Left ventricle myocardium inferior (tissue), 1 donor: ENCODE measurements at places on chromosomes 1 and 21. TPM values are rescaled to one million over a fixed set of nuclear protein-coding genes. Genes with fewer than 3 reads are reported as not detected.

LRRC39 gene
- total RNA-seq: 166 TPM

WDR64 gene
- not detected for total RNA-seq

ZBTB7B gene
- 42.8 TPM for total RNA-seq

TFF3 gene
- 2.9 TPM for total RNA-seq

NFYC gene
- 62.2 TPM for total RNA-seq

HLCS gene
- total RNA-seq: 5.3 TPM

BMP8A gene
- 0.16 TPM for total RNA-seq

OR2G2 gene
- total RNA-seq: not detected

KCNJ9 gene
- total RNA-seq: 0.05 TPM

DNA sequence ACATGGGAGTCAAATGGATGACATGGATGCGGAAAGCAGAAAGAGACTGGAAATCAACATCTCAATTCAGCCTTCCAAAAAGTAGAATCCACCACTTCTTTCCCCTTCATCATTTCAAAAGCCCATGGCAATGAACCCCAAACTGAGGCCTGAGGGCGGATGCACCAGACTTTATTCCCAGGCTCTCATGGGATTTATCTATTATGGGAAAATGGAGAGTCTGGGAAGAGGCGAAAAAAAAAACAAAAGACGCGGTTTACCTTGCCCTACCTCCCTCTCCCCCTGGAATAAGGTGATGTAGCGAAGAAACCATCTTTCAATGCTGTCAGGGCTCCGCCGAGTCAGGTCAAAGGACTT is 624 bp downstream of the KIFAP3 start:
- H3K36me3 ChIP-seq: peaks cover 11% of the 10 kb centered on the region
- peak overlapping the region; percentile 87 for H3K27ac ChIP-seq
- no peak for DNase-seq
- peaks cover 33% of the 10 kb centered on the region for H3K4me1 ChIP-seq

DNA sequence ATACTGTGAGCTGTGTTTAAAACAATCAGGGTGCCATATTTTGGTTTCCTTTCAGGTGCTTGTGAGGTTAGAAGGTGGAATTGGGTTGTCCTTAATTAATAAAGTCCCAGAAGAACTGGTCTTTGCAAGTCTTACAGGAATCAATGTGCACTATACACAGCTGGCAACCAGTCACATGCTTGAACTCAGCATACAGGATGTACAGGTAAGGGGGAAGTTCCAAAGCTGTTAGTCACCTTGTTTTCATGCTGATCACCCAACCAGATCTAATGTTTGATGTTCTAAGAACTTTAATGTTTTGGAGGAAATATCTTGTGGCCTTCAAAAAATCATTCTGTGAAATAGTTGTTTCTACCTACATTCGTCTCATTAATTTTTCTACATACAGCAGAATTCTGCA is 156.3 kb downstream of the VPS13D start:
- H3K27me3 ChIP-seq: no peaks in the 10 kb centered on the region
- peaks cover 5% of the 10 kb centered on the region for H3K4me1 ChIP-seq
- no peak for DNase-seq
- no peak overlapping the region for H3K27ac ChIP-seq

- DNase-seq: no peak
- no peak overlapping the region for H3K27ac ChIP-seq
- H3K4me3 ChIP-seq: no peak overlapping the region
These were observed 4.0 kb upstream of the SLC35A3 start for GRCh38 chr1:99965646-99966375.

DNA sequence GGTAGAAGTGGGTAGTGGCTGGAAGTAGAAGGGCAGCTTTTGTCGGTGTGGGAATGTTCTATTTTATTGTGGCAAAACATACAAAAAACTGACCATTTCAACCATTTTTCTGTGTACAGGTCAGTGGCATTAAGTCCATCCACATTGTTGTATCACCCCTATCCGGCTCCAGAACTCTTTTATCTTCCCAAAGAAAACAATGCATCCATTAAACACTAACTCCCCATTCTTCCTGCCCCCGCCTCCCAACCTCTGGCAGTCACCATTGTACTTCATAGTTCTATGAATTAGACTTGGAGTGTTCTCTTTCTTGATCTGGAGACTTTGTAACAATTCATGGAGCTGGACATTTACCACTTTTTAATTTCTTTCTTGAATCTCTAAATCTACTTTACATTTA is 55.7 kb downstream of the DEGS1 start:
- H3K4me3 ChIP-seq: no peak overlapping the region
- H3K4me1 ChIP-seq: no peaks in the 10 kb centered on the region
- H3K27ac ChIP-seq: no peak overlapping the region
- no peak for DNase-seq
- peaks cover 16% of the 10 kb centered on the region for H3K36me3 ChIP-seq
- no peaks in the 10 kb centered on the region for H3K27me3 ChIP-seq

- H3K4me3 ChIP-seq: no peak overlapping the region
- peaks cover 40% of the 10 kb centered on the region for H3K27me3 ChIP-seq
- H3K36me3 ChIP-seq: no peaks in the 10 kb centered on the region
- DNase-seq: no peak
- no peak overlapping the region for H3K27ac ChIP-seq
These were observed 18.6 kb upstream of the TMEM52 start for GRCh38 chr1:1937549-1938275.

DNA sequence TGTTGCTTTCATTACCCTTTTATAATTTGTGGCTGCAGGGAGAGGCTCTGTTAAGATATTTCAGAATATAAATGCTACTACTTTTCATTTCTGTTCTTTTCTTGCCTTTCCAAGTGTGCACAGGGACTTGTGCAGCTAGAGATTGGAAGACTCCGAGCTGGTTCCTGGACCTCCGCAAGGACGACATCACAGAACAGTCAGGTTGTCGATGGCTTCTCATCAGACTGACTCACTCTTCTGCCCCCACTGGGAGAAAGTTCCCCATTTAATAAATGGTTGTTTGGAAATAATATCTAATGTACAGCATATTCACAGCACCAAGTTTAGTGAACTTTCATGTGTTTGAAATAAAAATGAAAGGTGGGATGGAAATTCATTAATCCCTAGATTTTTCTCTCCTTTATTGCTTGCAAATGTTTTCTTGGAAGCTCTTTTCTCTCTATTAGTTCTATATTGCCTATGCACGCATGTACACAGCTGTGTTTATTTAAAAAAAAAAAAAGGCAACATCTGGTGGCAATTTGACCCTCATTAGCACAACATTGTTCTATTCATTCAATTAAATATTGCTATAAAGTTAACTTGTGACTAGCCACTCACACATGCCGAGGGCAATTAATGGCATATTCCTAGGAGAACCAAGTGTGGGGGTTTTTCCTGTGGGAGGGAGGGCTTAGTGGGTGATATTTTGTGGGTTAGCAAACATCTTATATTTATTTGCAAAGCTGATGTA is 77.5 kb upstream of the L1TD1 start:
- DNase-seq: no peak
- no peaks in the 10 kb centered on the region for H3K36me3 ChIP-seq
- no peak overlapping the region for H3K4me3 ChIP-seq
- no peak overlapping the region for H3K27ac ChIP-seq
- no peaks in the 10 kb centered on the region for H3K4me1 ChIP-seq

- H3K4me3 ChIP-seq: no peak overlapping the region
- H3K27me3 ChIP-seq: no peaks in the 10 kb centered on the region
- no peak for DNase-seq
- no peaks in the 10 kb centered on the region for H3K36me3 ChIP-seq
These were observed 14.6 kb upstream of the OR2L5 start for GRCh38 chr1:247998811-247999210.

- peaks cover 83% of the 10 kb centered on the region for H3K4me1 ChIP-seq
- peak overlapping the region; percentile 93 for H3K27ac ChIP-seq
- H3K27me3 ChIP-seq: no peaks in the 10 kb centered on the region
- H3K36me3 ChIP-seq: peaks cover 14% of the 10 kb centered on the region
- peak overlapping the region; percentile 95 for H3K4me3 ChIP-seq
- peak; percentile 33 for DNase-seq
These were observed 976 bp downstream of the SSBP3 start for GRCh38 chr1:54404939-54405897.

DNA sequence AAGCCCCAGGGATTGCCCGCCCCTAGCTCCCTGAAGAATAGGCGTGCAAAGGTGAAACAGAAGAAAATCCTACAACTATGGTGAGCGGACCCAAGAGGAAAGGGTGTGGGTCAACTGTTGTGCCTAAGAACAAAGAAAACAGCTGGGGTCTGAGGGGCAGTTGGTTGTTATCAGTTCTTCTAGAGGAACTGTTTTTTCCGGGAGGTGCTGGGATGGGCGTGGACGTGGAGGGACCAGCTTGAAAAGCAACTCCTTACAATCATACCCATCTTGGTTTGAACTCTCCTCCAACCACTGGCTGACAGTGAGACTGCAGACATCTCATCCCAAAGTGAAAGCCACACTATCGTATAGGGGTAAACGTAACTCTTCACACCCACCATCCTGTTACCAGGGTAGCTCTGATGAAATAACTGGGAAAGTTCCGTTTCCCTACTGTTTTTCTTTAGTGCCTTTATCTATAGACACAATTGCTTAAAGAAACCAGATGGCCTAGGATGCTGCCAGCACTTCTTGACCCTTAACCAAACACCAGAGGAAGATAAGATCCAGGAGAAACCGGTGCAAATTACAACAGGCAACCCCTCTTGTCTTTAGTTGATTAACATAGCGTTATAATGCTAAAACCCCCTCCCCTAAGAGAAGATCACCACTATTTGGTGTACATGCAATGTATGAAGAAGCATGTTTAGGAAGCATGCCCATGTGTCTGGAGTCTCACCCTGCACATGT is 25.6 kb upstream of the FAM89A start:
- H3K36me3 ChIP-seq: no peaks in the 10 kb centered on the region
- H3K4me3 ChIP-seq: no peak overlapping the region
- H3K27me3 ChIP-seq: peaks cover 37% of the 10 kb centered on the region
- H3K4me1 ChIP-seq: peaks cover 18% of the 10 kb centered on the region
- DNase-seq: no peak

DNA sequence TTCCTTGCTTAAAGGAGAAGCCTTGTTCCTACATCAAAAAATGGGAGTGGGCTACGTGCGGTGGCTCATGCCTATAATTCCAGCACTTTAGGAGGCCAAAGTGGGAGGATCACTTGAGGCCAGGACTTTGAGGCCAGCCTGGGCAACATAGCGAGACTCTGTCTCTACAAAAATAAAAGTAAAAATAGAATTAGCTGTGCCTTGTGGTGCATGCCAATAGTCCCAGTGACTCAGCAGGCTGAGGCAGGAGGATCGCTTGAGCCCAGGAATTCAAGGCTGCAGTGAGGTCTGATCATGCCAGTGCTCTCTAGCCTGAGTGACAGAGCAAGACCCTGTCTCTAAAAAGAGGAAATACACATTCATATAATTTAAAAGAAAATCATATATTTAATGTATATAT is 127.1 kb downstream of the C1orf21 start:
- no peak for DNase-seq
- H3K4me1 ChIP-seq: peaks cover 47% of the 10 kb centered on the region
- peak overlapping the region; percentile 31 for H3K27ac ChIP-seq
- H3K27me3 ChIP-seq: no peaks in the 10 kb centered on the region

DNA sequence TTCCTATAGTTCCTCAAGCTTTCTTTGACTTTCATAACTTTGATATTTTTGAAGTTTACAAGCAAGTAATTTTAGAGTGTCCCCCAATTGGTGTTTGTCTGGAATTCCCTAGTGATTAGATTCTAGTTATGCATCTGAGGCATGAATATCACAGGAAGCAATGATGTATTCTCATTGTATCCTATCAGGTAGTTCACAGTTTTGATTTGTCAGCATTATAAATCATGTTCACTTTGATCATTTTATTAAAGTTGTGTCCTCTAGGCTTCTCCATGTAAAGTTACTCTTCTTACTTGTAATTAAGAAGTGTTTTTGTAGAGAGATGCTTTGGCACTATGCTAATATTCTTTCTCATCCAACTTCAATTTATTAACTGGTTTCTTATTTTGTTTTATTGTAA is 53.0 kb downstream of the TYW3 start:
- peaks cover 10% of the 10 kb centered on the region for H3K27me3 ChIP-seq
- H3K36me3 ChIP-seq: no peaks in the 10 kb centered on the region
- no peak overlapping the region for H3K4me3 ChIP-seq
- DNase-seq: no peak
- H3K27ac ChIP-seq: no peak overlapping the region
- no peaks in the 10 kb centered on the region for H3K4me1 ChIP-seq

DNA sequence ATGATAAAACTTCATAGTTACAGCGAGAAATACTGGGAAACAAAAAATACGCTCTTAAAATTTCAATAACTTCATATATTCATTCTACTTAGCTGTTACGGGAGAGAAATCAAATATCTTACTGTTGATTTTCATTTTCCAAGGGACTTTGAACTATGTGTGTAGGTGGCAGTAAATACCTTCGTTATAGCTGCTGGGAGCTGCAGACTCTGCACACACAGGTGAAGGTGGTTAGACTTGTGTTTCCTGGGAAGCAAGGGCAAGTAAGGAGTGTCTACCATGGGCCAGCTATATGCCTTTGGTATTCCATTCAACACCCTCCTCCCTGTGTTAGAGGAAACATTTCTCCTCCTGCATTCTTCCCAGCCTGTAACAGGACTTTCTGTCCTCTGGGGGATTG is 51.4 kb upstream of the DIRAS3 start:
- peaks cover 4% of the 10 kb centered on the region for H3K36me3 ChIP-seq
- H3K27me3 ChIP-seq: no peaks in the 10 kb centered on the region
- no peaks in the 10 kb centered on the region for H3K4me1 ChIP-seq
- H3K27ac ChIP-seq: no peak overlapping the region
